Cerebellar cortex (tissue), 1 donor: ENCODE measurements at places on chromosomes 13 and 19.

- peak; percentile 75 for DNase-seq
Observed at GRCh38 chr13:112968380-112968909, 569 bp upstream of the MCF2L start.

DNA sequence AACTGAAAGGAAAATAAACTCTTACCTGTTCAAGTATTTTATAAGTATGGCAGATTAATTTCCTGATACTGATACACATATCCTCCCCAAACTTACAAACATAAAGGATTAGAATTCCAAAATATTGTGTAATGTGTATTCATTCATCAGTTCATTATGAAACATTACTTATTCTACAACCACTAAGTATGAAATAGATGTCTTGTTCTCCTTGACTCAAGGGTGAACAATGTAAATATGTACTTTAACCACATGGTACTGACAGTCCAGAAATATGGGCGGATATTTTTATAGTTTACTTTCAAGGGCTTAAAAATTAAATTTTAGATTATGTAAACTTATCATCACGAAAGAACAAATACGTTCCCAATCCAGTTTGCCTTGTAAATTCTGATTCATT is 334.0 kb downstream of the LIG4 start:
- no peak for DNase-seq

- DNase-seq, result no peak
Observed at GRCh38 chr13:114068656-114069318, 63.6 kb downstream of the RASA3 start.

DNA sequence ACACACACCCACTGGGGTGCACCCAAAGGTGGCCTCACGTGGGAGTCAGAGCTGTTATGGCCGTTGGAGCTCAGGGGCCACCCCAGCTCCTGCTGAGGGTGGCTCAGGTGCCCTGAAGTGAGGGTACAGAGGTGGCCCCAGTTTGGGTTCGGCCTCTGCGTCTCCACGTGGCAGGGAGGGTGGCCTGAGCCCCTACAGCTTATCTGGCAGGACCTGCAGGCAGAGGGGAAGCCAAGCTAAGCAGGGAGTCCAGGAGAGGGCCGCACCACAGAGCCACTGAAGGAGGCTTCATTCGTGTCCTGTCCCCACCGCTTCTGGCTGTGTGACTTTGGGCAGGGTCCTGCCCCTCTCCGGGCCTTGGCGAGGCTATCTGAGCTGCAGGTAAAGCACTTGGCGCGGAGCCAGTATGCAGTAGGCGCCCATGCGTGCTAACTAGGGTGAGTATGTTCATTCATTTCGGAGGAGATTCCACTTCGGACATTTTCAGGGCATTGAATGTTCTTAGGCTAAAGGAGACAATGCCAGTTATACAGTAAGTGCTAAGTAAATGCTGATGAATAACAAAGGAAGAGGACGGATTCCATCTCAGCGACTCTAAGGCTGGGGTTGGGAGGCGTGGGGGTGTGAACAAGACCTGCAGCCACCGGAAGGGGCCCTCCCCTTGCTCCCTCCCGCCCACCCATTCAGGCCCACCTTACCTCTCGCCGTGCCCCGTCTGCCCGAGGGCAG is 4.9 kb downstream of the REX1BD start:
- DNase-seq, result no peak

- no peak for DNase-seq
Observed at GRCh38 chr13:32889986-32890565, 126.1 kb upstream of the KL start.

- DNase-seq, result peak; percentile 59
Observed at GRCh38 chr13:36345438-36346221, 564 bp downstream of the SPART start.

DNA sequence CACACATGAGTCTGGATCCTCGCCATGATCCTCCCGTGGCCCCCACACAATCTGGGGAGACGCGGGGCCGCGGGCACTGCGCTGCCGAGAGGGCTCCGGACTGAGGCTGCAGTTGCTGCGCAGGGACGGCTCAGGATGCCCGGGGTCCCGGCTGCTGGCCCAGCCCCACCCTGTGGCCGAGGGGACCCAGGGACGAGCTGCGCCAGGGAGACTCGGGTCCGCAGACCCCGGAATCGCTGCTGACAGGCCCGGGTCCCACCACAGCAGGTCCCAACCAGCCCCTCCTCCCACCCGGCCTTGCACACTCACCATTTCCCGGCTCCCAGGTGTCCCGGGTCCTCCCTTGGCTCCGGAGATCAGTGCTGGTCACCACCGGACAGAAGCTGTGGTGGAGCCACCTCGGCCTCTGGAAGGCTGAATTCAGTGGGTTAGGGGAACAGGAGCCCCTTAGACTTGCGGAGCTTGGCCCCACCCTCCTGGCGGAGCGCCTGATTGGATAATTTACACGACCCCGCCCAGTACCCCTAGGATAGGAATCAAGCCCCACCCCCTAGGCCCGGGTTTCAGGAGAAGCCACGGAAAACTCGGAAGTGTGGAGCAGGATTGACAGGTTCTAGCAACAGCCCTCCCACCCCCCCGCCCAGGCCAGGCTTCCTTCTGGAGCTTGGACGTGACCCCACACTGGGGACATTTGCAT is 57.4 kb downstream of the ZNF44 start:
- DNase-seq, result no peak

DNA sequence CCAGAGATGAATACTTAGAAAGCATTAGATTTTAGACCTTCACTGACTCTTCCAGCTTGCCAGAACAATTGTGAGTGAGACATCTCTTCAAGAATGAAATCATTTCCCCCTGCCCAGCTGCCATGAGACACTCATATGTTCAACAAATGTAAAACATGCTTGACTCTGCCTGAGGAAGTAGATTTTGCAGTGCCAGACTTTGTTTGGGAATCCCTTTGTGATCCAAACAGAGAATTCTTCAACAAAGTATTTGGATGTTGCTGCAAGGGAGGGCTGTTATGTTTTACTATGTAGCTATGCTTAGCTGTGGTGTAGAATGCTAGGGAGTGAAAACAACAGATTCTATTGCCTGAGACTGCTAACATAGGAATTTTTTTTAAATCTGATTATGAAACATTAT is 416.4 kb downstream of the DCT start:
- no peak for DNase-seq

DNA sequence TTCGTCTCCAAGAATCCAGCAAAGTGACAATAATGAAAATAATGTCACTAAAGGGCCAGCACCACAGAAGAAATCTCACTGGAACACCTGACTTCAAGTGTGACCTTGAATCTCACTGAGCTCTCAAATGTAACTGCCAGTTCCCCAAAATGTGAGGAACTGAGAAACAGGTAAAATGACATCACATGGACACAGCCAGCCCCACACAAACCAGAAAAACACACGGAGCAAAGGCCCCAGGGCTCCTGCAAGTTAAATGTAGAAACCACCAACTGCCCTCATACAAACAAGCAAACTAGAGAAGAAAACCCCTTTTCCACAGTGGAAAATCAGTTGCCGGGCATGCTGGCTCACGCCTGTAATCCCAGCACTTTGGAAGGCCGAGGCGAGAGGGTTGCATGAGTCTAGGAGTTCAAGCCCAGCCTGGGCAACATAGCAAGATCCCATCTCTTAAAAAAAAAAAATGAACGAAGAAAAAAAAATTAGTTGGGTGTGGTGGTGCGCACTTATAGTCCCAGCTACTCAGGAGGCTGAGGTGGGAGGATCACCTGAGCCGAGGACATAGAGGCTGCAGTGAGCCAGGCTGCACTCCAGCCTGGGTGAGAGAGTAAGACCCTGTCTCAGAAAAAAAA is 8.7 kb upstream of the KANK2 start:
- no peak for DNase-seq

- DNase-seq, result peak; percentile 70
Observed at GRCh38 chr13:113837560-113838355, 26.1 kb downstream of the GAS6 start.

- DNase-seq, result no peak
Observed at GRCh38 chr13:50485979-50486935, 357.2 kb downstream of the DLEU7 start.

DNA sequence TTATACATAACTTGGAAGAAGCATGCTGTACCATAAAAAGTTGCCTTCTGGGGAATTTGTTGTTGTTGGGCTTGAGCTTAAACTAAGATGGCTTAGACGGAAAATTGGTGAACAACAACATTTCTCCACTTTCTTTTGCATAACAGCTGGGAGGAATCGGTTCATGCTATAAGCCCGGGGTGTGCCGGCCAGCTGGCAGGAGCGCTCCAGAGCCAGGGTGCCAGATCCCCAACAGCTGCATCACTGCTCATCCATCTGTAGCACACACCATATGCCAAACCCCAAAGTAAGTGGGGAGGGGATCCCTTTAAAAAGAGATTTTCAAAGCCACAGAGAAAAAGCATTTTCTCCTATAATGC is 419.5 kb upstream of the ARGLU1 start:
- DNase-seq, result no peak

GRCh38 chr13:22080832-22081231 is 410.0 kb downstream of the FGF9 start:
- DNase-seq, result no peak

GRCh38 chr13:35208587-35208986 is 266.5 kb downstream of the NBEA start:
- no peak for DNase-seq

DNA sequence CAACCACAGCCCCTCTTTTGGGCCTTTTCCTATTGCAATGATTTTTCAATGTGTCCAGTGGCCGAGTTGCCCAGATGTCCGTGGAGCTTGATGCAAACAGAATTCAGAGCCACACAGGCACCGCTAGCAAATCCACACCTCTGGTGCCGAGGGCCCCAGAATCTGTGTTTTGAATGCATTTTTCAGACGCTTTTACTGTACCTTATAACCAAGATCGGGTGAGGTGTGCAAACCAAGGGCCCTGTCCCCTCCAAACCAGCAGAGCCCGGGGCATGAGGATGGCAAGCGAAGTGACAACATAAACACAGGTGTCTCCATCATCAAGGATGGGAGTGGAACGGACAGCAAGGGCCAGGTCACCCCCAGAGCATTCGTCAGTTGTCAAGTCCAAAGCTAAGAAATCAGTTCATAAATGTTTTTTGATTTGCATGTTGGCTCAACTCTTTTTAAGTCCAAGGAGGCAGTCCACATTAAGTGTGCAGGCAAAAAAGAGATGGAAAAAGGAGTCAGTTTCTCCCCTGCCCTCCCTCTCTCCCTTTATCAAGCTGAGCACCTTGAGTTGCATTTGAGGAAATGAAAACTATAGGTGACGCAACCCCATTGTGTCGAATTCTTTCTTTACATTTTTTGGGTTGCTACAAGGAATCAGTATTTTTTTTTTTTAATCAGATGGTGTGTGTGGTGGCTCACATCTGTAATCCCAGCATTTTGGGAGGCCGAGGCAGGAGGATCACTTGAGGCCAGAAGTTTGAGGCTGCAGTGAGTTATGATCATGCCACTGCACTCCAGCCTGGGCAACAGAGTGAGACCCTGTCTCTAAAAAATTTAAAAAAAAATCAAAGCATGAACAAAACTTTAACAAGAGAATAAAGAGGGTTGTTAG is 2.9 kb downstream of the CCDC8 start:
- no peak for DNase-seq

DNA sequence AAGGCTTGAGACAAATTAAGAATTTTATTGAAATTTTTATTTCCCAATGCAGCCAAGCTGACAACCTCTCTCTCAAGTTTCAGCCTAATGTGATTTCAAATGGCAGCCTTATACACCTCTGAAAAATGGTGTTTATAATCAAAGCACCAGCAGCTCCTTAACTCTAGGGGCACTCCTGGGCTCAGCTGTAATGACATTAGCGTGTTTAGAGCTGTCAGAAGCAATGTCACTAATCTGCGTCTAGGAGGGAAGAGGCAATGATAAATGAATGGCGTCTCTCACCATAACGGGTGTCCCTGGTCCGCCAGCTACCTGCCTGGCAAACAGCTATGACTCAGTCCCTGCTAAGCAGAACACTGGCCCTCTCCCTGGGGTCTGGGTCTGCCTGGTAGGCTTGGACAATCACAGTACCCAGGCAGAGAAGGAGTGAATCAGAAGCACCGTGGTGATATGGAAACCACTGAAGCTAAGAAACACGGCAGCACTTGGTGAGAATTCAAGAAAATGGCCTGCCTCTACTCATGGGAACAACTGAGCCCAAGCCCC is 131.8 kb upstream of the VSTM2B start:
- DNase-seq, result no peak

DNA sequence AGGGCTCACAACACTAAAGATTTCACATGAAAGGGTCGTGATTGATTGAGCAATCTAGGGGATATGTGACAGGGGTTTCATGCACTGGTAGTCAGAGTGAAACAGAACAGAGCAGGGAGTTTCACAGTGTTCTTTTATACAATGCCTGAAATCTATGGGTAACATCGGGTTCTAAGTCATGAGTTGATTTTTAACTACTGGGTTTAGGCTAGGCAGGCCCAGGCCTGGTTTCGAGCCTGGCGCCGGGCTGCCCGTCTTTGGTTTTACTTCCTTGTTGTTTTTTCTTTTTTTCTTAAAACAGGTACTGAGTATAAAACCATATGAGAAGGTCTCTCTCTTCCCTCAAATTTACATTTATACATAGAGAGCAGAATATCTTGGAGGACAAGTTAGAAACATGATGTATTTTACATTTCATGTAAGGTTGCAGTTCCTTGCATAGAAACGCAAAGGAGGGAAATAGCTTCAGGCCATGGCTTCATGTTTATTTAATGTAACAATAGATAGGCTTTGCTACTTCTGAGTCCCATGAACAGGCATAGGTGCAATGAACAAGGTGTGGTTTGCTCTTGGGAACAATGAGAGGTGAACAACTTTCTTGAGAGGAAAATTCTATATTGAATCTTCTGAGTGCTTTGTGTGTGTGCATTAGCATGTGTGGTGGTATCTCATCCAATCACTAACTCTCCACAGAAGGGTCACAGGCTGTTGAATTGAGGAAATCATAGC is 128.9 kb upstream of the RXFP2 start:
- DNase-seq, result no peak

DNA sequence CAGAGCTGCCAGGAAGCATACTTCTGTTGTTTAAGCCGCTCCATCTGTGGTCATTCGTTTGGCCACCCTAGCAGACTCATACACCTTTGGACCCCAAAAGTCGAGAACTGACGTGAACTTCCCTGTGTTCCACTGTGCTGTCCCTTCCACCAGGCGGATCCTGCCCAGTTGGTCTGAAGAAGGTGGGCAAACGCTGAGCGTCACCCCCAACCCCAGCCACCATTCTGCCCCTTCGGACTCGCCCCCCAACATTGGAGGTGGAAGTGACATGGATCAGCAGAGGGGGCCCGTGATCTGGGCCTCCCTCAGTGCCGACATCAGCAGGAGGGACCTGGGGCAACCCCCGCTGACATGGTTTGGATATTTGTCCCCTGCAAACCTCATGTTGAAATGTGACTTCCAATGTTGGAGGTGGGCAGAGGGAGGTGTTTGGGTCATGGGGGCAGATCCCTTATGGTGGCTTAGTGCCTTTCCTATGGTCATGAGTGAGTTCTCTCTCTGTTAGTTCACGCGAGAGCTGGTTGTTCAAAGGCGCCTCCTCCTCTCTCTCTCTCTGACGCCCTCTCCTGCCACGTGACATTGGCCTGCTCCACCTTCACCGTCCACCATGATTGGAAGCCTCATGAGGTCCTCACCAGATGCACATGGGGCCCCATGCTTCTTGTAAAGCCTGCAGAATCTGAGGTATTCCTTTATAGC is 93.6 kb upstream of the ZNF507 start:
- no peak for DNase-seq

GRCh38 chr13:109256866-109257760 is 529.3 kb downstream of the IRS2 start:
- no peak for DNase-seq
